ENCODE measurements at places on chromosomes 3 and 15. TPM values are rescaled to one million over a fixed set of nuclear protein-coding genes. Genes with fewer than 3 reads are reported as not detected.

The GPR62 gene
- not detected for total RNA-seq

- DNase-seq = no peak
- peaks cover 28% of the 10 kb centered on the region for H3K4me1 ChIP-seq
- H3K4me3 ChIP-seq = peak overlapping the region; percentile 98
- peak overlapping the region; percentile 80 for H3K27ac ChIP-seq
These were observed 672 bp downstream of the NEDD4 start for GRCh38 chr15:55992769-55993110.

DNA sequence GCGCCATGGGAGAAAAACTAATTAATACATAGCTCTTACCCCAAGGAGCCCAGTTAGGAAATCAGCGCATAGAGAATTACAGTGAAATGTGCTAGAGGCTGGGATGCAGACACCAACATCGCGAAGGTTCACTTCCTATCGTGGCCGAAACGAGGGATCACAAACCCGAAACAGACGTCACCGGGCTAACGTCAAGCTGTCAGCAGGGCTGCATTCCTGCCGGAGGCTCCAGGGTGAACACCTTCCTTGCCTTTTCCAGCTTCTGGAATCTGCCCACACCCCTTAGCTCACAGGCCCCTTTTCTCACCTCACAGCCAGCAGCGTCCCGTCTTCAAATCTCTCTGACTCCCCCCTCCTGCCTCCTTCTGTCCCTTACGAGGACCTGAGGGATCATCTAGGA, 13.0 kb downstream of the GP5 start:
- H3K36me3 ChIP-seq = peaks cover 8% of the 10 kb centered on the region
- H3K4me3 ChIP-seq = no peak overlapping the region
- no peak overlapping the region for H3K27ac ChIP-seq
- no peak for DNase-seq

The CHRNA3 gene
- total RNA-seq = 0.74 TPM

GRCh38 chr3:56903231-56903782, 101.6 kb upstream of the ARHGEF3 start:
- H3K4me1 ChIP-seq = peaks cover 22% of the 10 kb centered on the region
- no peak overlapping the region for H3K4me3 ChIP-seq
- no peak for DNase-seq

The FYCO1 gene
- 13.8 TPM for total RNA-seq

DNA sequence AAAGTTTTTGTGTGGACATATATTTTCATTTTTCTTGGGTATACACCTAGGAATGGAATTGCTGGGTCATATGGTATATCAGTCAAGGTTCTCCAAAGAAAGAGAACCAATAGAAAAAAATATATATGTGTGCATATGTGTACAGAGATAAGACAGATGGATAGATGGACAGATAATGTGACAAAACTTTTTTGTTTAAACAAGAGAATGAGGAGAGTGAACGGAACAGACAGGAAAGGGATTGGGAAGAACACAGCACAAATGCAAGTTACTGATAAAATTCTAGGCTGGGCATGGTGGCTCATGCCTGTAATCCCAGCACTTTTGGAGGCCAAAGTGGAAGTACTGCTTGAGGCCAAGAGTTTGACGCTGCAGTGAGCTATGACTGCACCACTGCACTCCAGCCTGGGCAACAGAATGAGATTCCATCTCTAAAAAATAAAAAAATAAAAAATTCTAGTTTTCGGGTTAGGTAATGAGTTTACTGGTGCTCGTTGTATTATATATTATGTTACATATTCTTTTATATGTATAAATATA, 50.0 kb downstream of the HSPBAP1 start:
- no peaks in the 10 kb centered on the region for H3K4me1 ChIP-seq
- no peak overlapping the region for H3K4me3 ChIP-seq
- no peak overlapping the region for H3K27ac ChIP-seq
- peaks cover 3% of the 10 kb centered on the region for H3K27me3 ChIP-seq
- no peak for DNase-seq

The C3orf33 gene
- total RNA-seq = 1.1 TPM
